ENCODE measurements at places on chromosomes 5 and 9.

DNA sequence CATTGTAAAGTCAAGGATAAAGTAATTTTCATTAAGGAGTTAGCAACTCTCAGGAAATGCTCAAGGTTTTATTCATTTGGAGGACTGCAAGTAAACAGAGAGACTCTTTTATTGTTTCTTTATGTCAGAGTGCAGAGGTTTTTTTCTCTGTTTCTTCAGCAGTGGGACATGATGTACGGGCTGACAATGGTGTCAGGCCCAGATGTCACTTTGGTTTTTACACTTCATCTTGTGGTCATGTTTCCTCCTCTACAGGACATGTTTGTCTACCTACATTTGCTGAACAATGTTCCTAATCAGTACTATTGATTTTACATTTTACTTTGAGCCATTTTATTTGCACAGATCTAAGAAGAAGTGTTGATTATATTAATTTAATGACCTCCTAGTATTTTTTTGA, 72.8 kb upstream of the PARP8 start:
- DNase-seq: no peak
- no peak overlapping the region for H3K4me3 ChIP-seq
- H3K36me3 ChIP-seq: no peaks in the 10 kb centered on the region
- H3K27ac ChIP-seq: no peak overlapping the region
- no peaks in the 10 kb centered on the region for H3K4me1 ChIP-seq

GRCh38 chr9:122988920-122989621, 44.4 kb upstream of the GPR21 start:
- no peak overlapping the region for H3K27ac ChIP-seq
- no peaks in the 10 kb centered on the region for H3K27me3 ChIP-seq
- DNase-seq: no peak
- H3K36me3 ChIP-seq: no peaks in the 10 kb centered on the region

GRCh38 chr9:13651969-13652663, 372.6 kb upstream of the MPDZ start:
- H3K4me1 ChIP-seq: no peaks in the 10 kb centered on the region
- no peak overlapping the region for H3K27ac ChIP-seq
- no peak for DNase-seq
- no peaks in the 10 kb centered on the region for H3K27me3 ChIP-seq

- H3K27me3 ChIP-seq: no peaks in the 10 kb centered on the region
- no peaks in the 10 kb centered on the region for H3K4me1 ChIP-seq
- H3K36me3 ChIP-seq: no peaks in the 10 kb centered on the region
- no peak for DNase-seq
These were observed 44.8 kb downstream of the APTX start for GRCh38 chr9:32956606-32957005.

DNA sequence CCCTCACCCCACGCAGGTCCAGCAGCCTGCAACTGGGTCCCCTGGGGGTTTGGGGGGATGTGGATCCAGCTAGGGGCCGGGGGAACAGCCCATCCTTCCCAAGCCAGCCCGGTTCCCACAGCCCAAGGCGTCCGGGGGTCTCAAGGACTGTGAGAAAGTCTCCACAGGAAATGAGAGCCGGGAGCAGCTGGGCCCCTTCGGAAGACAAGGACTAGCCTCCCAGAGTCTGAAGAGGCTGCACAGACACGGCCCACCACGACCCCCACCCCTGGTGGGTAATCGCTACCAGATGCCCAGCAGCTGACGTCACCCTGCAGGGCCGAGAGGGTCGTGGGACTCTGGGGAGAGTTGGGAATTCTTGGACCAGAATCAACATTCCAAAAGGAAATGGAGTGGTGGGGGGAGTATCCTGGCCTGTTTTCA, 10.5 kb downstream of the SH2D3C start:
- H3K4me3 ChIP-seq: no peak overlapping the region
- no peaks in the 10 kb centered on the region for H3K27me3 ChIP-seq
- peaks cover 12% of the 10 kb centered on the region for H3K4me1 ChIP-seq
- H3K27ac ChIP-seq: peak overlapping the region; percentile 68
- DNase-seq: no peak
- H3K36me3 ChIP-seq: no peaks in the 10 kb centered on the region

DNA sequence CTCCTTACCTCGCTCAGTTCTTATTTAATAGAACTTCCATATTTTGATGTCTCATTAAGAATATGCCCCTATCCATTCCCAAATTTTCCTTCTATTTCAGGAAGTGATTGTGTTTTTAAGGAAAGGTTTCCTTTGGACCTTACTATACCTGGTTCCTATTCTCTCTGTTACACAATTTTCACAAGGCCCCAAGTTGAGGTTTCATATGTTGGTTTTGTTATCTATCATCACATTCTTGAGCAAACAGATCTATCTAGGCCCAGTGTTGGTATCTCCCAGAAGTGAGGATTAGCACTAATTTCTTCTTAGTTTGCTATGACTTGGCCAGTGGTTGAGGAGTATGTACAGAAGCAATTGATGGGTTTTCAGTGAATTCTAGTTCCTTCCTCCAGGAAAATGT, 41.5 kb downstream of the ALG2 start:
- no peak overlapping the region for H3K27ac ChIP-seq
- H3K36me3 ChIP-seq: no peaks in the 10 kb centered on the region
- H3K27me3 ChIP-seq: no peaks in the 10 kb centered on the region
- no peak for DNase-seq
- no peak overlapping the region for H3K4me3 ChIP-seq

- no peaks in the 10 kb centered on the region for H3K36me3 ChIP-seq
- no peak for DNase-seq
- peaks cover 7% of the 10 kb centered on the region for H3K4me1 ChIP-seq
- peak overlapping the region; percentile 73 for H3K27ac ChIP-seq
- H3K27me3 ChIP-seq: no peaks in the 10 kb centered on the region
These were observed 57.8 kb downstream of the AUH start for GRCh38 chr9:91303741-91304415.

DNA sequence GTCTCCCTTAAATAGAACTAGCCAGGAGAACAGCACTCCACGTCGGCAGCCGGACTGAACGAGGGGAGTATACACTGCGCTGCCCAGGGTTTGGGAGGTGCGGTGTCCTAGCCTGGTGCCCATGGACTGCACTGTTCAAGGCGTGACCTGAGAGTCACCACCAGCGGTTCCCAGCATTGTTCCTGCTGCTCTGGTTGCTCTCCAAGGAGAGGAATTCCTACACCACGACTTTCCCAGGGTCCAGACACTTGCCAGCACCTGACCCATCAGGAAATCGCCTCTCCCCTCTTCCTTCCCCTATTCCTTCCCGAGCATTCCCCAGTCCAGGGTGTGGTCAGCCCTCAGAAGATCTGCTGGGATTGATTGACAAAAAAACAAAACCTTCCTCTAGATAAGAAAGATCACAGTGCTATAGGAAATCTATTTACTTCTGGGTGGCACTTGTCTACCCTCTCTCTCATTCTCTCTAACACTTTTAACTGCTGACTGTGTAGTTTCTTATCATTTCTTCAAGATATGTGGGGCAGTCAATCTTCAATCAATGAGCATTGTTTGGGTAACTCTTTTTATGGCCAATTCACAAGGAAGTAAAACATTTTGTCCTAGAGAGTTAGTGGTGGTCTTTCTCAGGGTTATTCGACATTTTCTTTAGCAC, 297.8 kb upstream of the ACTBL2 start:
- H3K27ac ChIP-seq: no peak overlapping the region
- DNase-seq: no peak
- H3K4me1 ChIP-seq: no peaks in the 10 kb centered on the region
- H3K4me3 ChIP-seq: no peak overlapping the region
- no peaks in the 10 kb centered on the region for H3K27me3 ChIP-seq

GRCh38 chr9:131475956-131476776, 26.6 kb upstream of the POMT1 start:
- no peaks in the 10 kb centered on the region for H3K4me1 ChIP-seq
- H3K4me3 ChIP-seq: no peak overlapping the region
- DNase-seq: no peak
- H3K27ac ChIP-seq: no peak overlapping the region
- H3K36me3 ChIP-seq: no peaks in the 10 kb centered on the region
- no peaks in the 10 kb centered on the region for H3K27me3 ChIP-seq

DNA sequence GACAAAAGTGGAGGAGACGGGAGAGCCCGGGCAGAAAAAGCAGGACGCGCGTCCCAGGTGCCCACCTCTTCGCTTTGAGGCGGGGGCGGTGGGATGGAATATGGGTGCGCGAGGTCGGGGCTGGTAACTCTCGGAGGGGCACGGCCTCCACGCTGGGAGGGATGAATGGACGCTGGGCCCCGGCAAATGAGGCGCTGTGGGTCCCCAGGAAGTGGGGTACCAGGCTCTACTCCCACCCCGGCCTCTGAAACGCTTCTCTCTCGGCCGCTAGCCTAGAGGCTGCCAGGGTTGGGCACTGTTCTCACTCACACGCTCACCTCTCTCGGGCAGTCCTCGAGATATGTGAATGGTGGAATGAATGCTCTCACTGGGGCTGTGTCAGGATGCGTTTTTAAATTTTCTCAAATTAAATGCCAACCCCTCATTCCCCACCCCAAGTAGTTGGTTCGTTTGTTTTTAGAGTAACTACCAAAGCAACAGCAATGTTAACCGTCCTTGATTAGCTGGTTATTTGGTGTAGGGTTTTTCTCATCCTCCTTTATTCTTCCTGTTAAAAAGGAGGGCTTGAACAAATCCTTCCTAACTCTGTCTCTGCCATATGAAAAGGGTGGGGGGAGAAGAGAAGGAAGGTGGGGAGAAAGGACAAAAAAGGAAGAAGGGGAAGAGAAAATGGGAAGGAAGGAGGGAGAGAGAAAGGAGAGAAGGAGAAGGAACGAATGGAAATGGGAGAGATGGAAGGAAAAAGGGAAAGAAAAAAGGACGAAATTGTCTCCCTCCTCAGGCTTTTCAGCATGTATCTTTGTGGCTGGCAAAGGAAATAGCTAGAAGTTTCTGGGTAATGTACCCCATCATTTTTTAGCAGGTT, 1.3 kb upstream of the EBF1 start:
- H3K4me3 ChIP-seq: peak overlapping the region; percentile 84
- peak overlapping the region; percentile 98 for H3K27ac ChIP-seq
- DNase-seq: no peak
- H3K27me3 ChIP-seq: no peaks in the 10 kb centered on the region
- H3K4me1 ChIP-seq: no peaks in the 10 kb centered on the region

DNA sequence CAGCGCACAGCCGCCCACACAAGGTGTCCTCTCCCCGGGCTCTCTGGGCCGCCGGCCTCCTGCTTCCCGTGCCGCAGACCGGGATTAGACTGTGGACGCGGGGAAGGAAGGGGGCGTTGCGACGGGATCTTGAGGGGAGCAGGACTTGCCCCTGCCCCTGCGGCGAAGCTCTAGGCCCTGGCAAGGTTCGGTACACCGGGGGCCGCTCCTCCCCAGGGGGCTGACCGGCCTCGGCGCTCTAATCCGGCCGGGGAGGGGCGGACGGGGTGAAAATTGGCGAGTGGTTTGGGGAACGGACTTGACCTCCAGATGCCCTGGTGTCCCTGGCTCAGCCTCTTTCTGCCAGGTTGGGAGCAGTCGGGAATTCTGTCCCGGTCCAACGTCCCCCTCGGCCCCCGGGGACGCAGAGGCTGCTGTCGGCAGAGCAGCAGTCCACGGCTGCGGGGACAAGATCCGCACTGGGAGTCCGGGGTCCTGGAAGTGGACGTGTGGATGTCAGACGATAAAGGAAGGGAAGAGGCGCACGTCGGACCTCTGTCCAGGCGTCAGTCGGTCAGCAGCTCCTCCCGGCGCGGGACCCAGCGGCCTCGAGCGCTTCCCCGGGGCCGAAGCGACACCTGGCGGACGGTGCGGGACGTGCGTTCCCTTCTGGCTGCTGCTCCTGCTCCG, 1.9 kb upstream of the CNTFR start:
- peaks cover 8% of the 10 kb centered on the region for H3K27me3 ChIP-seq
- H3K36me3 ChIP-seq: no peaks in the 10 kb centered on the region
- DNase-seq: peak; percentile 88
- H3K27ac ChIP-seq: peak overlapping the region; percentile 56
- H3K4me3 ChIP-seq: no peak overlapping the region

DNA sequence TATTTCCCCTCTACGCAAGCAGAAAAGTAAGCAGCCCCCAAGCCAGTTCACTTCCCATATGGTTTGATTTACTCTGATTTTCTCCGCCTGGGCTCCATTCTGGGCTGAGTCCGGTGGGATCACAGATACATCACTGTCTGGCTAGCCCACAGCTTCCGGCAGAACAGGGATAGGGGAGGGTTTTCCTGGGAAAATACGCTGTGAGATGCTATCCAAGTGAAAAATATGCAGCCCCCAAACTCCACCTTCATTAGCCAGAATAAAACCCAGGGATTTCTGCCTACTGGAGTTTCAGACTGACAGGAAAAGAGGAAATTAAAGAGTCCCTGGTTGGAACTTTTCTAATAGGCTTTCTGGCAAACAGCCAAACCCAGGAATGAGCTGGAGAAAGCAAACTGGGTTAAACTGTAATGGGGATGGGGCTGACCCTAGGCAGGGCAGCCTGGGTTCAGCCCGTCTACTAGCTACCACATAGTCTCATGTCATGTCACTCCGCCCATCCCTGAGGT, 16.9 kb upstream of the NIPAL4 start:
- no peaks in the 10 kb centered on the region for H3K4me1 ChIP-seq
- H3K27me3 ChIP-seq: no peaks in the 10 kb centered on the region
- H3K36me3 ChIP-seq: no peaks in the 10 kb centered on the region
- H3K27ac ChIP-seq: no peak overlapping the region

DNA sequence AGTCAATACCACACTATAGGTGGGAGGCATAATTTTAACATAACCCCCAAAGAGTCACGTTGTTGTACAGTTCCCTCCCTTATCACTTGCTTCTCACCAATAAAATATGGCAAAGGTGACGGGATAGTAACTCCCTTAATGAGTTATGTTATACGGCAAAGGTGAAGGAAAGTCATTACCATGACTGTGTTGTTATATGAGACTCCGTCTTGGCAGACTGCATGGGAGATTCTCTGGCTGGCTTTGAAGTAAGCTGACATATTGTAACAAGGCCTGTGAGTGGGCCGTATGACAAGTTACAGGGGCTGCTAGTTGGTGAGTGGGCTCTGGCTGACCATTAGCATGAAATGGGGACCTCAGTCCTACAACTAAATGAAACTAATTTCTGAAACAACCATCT, 366.4 kb upstream of the FTMT start:
- H3K27me3 ChIP-seq: no peaks in the 10 kb centered on the region
- DNase-seq: no peak
- no peak overlapping the region for H3K4me3 ChIP-seq
- no peaks in the 10 kb centered on the region for H3K36me3 ChIP-seq
- no peak overlapping the region for H3K27ac ChIP-seq
- H3K4me1 ChIP-seq: no peaks in the 10 kb centered on the region

DNA sequence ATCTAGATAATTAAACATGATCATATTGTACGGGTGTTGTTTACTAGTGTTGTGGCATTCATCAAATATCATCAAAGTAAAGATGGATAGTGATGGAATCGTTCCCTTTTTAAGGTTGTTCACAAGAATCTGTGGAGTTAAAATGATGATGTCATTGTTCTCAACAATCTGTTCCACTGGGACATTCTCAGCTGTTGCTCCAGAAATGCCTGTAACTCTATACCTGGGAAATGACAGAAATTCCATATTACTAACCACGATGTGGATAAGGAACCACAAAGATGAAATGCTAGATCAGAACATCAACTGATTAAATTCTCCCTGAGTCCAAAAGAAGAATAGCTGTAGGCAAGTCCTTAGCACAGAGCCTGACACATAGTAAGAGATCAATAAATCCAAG, 38.0 kb downstream of the RIGI start:
- H3K27me3 ChIP-seq: no peaks in the 10 kb centered on the region
- H3K4me3 ChIP-seq: no peak overlapping the region
- no peak for DNase-seq
- H3K36me3 ChIP-seq: no peaks in the 10 kb centered on the region
- H3K27ac ChIP-seq: no peak overlapping the region

GRCh38 chr5:55988979-55989638, 5.7 kb downstream of the IL6ST start:
- H3K4me3 ChIP-seq: no peak overlapping the region
- no peaks in the 10 kb centered on the region for H3K36me3 ChIP-seq
- H3K27me3 ChIP-seq: no peaks in the 10 kb centered on the region
- H3K4me1 ChIP-seq: no peaks in the 10 kb centered on the region
